ENCODE measurements at places on chromosomes 12 and 14. TPM values are rescaled to one million over a fixed set of nuclear protein-coding genes. Genes with fewer than 3 reads are reported as not detected.

The COX8C gene
- not detected for total RNA-seq

The SPTB gene
- total RNA-seq = 0.05 TPM

The TEP1 gene
- total RNA-seq = 17.8 TPM

The LRRK2 gene
- total RNA-seq = 2.4 TPM

The RNF212B gene
- total RNA-seq = not detected
